WTC11 (cell line): ENCODE measurements at places on chromosomes 1 and 21. TPM values are rescaled to one million over a fixed set of nuclear protein-coding genes. Genes with fewer than 3 reads are reported as not detected.

DNA sequence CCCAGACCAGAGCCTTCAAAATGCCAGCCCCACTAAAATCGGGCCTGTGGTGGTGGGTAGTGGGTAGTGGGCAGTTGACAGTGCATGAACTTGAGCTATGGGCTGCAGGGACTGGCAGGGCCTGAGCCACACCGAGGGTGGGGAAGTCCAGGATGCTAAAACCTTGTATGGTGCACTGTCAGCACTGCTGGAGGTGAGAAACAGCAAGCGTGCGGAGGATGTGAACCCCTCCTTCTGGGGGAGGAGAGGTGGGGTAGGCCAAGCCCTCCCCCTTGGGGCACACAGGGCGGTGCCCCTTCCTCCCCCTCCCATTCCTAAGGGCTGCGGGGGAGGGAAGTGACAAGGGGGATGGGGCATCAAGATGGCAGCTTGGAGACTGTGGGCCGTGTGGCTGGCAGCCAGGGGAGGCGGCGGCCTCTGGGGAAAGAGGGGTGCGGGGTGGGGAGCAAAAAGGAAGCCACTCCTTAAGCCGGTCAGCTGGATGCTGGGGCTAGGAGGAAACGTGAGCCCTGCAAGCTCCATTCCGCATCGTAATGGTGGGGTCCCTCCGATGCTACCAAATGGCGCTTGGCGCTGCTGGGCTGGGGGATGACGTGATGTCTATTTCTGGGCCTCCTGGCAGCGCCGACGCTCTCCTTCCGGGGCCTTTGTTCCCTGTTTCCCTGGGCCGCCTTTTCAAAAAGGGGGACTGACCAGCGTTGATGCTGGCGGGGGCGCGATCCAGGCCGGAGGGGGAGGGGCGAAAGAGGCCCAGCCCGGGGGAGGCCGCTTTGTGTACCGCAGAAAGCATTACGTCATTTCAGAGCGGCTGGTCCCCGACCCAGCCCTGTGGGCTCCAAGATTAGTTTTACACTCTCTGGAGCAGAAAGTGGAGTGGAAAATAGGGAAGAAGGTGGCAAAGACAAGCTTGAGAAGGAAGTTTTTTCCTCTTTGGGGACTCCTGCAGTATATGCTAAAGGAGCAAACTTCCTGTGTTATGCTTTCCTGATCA, 809 bp downstream of the SYT11 start:
- DNase-seq: peak; percentile 73

- no peak for DNase-seq
Observed at GRCh38 chr1:183942933-183943693, 94.4 kb downstream of the COLGALT2 start.

- DNase-seq: no peak
Observed at GRCh38 chr1:164683235-164683634, 124.3 kb downstream of the PBX1 start.

DNA sequence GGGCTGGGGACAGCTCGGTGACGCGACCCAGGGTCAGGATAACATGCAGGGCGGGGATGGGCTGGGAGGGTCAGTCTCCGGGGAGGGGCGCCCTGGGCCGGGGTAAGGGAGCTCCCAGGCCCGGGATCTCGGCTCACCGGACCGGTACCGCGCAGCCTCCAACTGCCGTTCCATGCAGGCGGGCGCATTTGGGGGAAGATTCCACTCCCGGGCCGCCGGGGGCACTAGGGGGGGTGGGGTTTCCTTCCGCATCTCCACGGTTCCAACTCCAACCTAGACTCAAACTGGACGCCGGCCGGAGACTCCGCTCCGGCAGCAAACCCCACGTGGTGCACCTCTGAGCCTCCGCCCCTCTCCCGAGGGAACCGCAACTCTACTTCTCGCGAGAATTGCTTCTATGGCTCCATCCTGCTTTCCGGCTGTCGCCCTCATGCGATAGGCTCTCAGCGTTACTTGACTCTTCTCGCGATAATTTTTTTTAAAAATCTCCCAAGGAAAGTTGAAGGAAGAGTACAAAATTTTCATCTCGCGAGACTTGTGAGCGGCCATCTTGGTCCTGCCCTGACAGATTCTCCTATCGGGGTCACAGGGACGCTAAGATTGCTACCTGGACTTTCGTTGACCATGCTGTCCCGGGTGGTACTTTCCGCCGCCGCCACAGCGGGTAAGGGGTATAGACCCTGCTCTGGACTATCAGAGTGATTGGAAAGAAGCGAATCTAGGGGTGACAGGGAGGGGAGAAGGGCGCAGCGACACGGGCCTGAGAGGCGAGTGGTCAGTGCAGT, at the start of the genes ATP5PB and WDR77:
TSS of gene ATP5PB (plus strand) at position 547 of the 785 bp plus-strand sequence. CDS start at position 625, 78 bp downstream.
TSS of gene WDR77 (minus strand) at position 339 of the 785 bp plus-strand sequence. CDS start at position 252, 87 bp downstream.
- DNase-seq: peak; percentile 92

- no peak for DNase-seq
Observed at GRCh38 chr1:107169615-107170014, 28.8 kb downstream of the NTNG1 start.

GRCh38 chr1:12376236-12377045, 146.6 kb downstream of the VPS13D start:
- DNase-seq: no peak

- DNase-seq: no peak
Observed at GRCh38 chr21:29657240-29657989, 282.4 kb downstream of the GRIK1 start.

DNA sequence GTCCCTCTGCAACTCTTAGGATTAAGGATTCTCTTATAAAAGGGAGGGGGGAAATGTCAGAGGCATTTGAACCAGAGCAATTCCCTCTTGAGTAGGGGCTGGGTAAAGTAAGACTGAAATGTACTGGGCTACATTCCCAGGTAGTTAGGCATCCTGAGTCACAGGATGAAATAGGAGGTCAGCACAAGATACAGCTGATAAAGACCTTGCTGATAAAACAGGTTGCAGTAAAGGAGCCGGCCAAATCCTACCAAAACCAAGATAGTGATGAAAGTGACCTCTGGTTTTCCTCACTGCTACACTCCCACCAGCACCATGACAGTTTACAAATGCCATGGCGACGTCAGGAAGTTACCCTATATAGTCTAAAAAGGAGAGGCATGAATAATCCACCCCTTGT, 14.3 kb upstream of the COX20 start:
- DNase-seq: no peak

DNA sequence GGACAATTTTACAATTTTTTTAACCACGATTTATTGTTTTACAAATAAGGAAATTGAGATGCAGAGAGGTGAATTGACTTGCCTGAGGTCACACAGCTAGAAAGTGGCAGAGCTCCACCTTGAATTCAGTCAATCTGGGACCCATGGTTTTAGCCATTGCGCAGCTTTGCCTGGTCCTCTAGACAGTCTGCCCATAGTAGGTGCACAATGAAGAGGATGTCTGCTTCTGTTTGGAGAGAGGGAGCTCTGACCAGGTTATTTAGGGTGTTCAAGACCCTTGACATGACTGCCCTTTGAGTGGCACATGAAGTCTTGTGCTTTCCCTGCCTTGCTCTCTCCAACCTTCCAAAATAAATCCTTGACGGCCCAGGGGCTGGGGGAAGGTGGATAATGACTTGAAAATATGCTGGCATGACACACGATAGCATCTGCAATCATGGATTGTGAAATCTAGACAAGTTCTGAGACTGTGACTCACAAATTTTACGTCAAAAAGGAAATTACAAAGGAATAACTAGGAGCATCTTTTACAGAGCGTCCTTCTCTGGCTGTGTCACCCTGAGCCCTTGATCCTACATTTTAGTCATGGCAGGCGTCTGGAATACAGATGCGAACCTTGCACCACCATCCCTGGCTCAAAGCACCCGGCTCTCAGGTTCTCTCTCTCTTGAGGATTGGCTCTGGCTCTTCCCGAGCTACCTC, 26.2 kb upstream of the ID3 start:
- no peak for DNase-seq

- no peak for DNase-seq
Observed at GRCh38 chr21:9758888-9759287, 762.5 kb upstream of the TPTE start.

DNA sequence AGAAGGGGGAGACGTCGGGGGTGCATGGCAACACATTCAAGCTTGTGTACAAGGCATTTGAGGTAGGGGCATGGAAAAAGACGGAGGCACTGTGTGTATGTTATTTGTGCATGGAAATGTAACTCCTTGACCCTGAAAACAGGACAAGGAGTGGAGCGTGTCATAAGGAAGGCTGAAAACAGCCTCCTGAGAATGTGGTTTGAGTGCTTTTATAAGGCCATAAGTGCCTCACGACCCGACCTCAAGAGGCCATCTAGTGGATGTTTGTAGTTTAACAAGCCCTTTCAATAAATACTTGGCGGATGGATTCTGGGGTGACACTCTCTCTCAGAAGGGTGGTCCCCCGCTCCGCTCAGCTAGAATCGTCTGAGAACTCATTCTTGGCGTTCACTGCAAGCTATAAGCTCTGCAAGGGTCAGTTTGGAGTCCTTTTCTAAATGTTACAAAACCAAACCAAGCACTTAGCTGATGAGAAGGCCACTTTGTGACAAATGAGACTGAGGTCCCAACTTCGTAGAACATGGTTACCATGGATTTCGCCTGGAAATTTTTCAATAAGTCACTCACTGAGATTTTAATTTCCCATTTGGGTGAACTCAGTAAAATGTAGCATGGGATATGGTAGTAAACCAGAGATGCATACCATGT, 38.8 kb upstream of the CLCA4 start:
- DNase-seq: peak; percentile 24

GRCh38 chr1:98897479-98897878, 107.2 kb downstream of the PLPPR5 start:
- no peak for DNase-seq

- DNase-seq: no peak
Observed at GRCh38 chr1:13616234-13616633, 32.6 kb downstream of the PDPN start.

DNA sequence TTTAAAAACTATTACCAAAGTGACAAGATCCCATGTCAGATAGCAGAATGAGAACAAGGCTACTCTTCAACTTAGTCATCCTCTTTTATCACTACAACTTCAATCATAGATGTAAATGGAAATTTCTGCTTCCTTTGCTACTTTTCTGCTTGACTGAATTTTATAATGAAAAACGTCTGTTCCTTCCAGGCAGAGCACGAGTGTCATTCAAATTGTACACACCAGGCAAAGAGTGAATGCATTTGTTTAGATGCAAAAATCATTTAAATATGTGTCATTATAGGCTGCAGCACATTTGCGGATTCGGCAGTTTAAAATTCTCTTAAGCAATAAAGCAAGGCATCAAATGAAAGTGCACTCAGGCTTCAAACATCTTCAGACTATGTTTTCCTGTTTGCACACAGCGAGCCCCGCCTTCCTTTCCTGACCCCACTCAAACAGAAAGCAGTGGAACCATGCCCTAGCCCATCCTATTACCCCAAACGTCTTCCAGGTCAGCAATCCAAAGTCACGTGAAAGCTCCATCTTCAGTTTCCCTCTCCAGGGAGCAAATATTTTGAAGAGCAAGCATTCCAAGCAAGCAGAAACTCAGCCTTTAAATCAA, 99.6 kb downstream of the APP start:
- no peak for DNase-seq

DNA sequence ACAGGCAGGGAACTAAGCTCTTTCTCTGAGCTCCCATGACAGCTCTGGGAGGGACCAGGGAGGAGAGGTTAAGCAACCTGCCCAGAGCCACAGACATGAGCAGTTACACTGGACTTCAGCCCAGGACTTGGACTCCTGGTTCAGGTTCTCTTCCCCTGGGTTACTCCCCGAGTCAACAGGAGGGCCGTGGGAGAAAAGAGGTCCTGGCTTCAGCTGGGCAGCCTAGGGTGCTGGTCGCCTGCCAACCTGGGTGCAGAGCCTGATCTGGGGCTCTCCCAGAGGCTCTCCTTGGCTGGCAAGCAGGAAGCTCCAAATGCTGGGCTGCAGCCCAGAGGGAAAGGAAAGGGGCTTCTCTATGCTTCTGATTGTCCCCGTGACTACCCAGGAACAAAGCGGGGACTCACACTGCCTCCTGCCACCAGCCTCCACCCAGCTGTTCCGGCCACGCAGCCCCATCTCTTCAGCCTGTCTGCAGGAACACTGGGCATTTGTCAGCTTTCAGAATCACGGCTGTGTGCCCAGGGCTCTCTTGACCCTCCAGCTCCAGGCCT, 141.8 kb downstream of the HIVEP3 start:
- no peak for DNase-seq

DNA sequence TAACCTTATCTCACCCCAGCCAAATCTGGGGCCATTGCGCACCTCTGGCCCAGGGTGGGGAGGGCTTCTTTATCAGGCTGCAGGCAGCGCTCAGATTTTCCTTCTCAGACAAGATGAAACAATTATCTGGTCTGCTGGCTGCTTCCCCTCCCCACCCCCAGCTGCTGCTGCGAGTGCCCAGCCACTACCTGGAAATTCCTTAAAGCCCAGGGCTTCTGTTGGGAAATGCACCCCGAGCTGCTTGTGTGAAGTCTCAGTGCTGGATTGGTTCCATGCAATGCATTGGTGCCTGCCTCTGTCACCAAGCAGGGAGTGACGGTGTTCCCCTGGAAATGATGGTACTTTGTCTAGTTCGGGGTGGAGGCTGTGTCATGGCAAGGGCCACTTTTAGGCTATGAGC, 18.5 kb upstream of the ACTL8 start:
- DNase-seq: no peak

- no peak for DNase-seq
Observed at GRCh38 chr1:239817801-239818200, 273.9 kb upstream of the FMN2 start.

Gene WDR77
- 52.3 to 64.5 TPM (median 57.5 TPM) in 3 replicates for total RNA-seq

Gene CNKSR1
- 18.0 to 20.5 TPM (median 19.7 TPM) in 3 replicates for total RNA-seq

Gene HTR6
- 0.71 to 1.2 TPM (median 0.90 TPM) in 3 replicates for total RNA-seq

Gene SHISAL2A
- total RNA-seq: 0.60 to 1.7 TPM (median 1.4 TPM) in 3 replicates

Gene PTPN22
- total RNA-seq: 0.11 to 0.18 TPM in 2 of 3 replicates, not detected in the other
